ENCODE measurements at places on chromosomes 16 and 17. TPM values are rescaled to one million over a fixed set of nuclear protein-coding genes. Genes with fewer than 3 reads are reported as not detected.

GPR142 gene
- total RNA-seq = not detected

TBC1D3G gene
- 0.41 TPM for total RNA-seq

IGFBP4 gene
- total RNA-seq = 205 TPM

KCNG4 gene
- not detected for total RNA-seq

FOXL1 gene
- 1.8 TPM for total RNA-seq

DNA sequence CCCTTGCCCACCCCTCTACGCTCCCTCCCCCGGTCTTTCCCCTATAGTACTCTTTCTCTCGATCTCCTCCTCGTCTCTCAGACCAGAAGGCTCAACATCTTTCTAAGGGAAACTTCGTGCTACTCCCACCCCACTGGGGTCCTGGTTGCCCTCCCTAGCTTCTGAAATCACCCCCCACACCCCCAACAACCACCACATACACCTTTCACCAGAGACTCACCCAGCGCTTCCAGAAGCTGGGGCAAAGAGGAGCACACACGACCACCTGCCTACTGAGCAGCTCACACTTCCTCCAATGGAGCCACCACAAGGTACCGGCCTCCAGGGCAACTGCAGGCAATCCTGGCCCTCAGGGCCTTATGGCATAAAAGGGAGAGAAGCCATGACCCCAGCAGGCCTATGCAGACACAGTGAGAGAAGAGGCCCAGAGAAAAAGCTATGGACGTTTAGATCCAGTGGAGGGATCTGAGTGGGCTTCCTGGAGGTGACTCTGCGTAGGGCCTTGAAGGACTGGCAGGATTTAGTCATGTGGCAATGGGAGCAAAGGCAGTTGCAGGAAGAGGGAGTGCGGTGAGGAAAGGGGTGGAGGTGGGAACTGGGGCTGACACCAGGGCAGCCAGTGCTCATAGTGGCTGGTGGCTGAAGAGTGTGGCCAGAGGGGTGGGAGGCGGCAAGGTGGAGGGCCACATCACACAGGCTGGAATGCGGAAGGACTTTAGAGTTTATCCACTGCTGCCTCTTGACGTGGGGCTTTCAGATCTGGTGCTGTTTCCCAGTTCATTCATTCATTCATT is 12.1 kb upstream of the TMEM92 start:
- no peak for DNase-seq

GRCh38 chr17:75650874-75651273 is 16.1 kb downstream of the RECQL5 start:
- DNase-seq = no peak

DNA sequence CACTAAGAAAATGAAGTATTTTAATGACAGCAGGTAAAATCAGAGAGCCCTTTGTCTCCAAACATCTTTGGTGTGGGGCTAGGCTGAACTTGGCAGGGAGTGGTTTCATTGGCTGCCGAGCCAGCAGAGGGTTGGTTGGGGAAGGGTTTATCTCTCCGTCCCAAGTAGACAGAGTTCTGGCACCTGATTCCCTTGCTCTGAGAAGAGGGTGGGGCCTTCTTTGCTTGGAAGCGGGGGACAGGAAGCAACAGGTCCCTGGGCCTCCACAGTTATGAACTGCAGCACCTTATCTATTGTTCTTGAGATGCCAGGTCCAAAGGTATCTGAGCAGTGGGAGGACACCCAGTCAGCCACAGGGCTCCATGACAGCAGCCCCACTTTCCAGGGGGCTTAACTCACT is 12.3 kb upstream of the CDH1 start:
- no peak for DNase-seq

DNA sequence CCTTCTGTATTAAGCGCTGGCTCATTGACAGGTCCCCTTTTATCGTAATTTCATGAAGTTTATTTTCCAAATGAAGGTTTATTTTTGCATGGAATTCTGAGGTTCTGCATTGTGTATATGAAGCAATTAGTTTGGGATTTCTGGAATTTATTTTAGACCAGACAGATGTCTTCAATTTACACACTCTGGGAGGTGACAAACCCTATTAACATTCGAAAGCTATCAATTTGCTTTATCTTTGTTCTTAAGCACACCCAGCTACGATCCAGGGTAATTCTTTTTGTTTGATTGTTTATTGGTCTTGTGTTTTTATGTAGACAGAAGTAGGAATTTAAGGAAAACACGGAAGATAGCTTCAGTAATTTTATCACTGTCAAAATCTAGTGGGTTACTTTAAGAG is 264.6 kb downstream of the HS3ST3A1 start:
- DNase-seq = no peak

- DNase-seq = no peak
Observed at GRCh38 chr17:38317081-38317480, 20.1 kb downstream of the MRPL45 start.

GRCh38 chr16:59108374-59108773 is 374.3 kb upstream of the GOT2 start:
- DNase-seq = no peak

GRCh38 chr16:23699100-23699499 is 13.9 kb downstream of the ERN2 start:
- no peak for DNase-seq

GRCh38 chr16:9049241-9049640 is 42.2 kb upstream of the HAPSTR1 start:
- DNase-seq = no peak

DNA sequence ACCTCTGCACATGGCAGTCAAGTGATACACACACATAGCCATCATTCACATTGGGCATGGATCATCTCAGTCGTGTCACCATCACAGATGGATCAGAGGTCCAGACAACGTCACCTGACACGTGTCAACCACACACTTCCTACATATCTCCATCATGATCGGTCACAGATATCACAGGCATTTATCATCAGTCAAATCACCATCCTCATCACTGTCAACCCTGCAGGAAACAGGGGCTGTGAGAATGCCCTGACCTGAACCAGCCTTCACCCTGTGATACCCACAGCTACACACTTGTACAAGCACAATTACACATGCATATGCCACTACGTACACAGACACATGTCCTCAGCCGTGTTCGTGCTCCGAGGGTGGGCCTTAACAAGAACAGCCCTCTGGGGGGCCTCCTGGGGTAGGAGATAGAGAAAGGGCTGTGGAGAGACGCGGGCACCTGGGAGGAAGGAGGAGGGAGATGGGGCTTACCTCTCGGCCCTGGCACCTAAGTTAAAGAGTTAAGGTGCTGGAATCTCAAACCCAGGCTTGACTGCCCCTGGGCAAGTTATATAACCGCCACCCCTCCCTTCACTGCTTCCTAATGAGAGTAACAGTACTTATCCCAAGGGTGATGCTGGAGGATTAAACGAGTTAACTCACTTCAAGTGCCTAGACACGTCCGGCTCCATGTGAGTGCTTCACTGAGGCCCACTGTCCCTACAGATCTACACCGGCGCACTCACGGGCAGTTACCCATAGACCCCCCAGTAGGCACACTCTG is 1.1 kb downstream of the SLC12A4 start:
- DNase-seq = peak; percentile 33

DNA sequence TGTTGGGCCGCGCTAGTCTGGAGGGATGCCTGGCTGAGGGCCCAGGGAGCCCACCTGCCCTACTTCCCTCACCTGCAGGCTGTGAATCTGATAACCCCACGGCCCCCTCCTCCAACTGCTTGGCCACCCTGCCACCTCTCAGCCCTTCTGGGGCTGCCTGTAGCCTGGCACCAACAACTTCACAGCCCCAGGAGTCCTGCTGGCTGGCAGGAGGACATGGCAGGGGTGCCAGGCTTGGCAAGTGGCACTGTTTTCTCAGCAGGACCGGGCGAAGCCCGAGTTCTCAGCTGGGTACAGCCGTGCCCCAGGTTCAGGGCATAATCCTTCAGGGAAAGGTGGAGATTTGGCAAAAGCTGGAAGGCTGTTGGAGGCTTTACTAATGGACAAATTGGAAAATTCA is 129.6 kb downstream of the CMIP start:
- DNase-seq = no peak

DNA sequence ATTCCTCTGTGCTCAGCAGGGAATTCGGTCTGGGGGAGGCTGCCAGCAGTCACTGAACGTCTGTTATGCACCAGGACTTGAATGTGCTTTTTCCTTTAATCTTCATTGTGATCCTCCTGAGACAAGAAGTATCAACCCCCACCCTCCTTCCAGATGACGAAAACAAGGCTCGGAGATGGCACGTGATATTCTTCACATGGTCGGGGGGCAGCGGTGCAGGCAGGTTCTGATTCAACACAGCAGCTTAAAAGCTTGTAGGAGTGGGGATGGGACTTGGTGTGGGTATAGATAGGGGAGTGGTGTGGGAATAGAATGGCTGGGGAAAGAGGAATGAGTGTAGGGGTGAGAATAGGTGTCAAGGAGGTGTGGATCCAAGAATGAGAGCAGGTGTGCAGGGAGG is 6.4 kb downstream of the NECAB2 start:
- DNase-seq = no peak

- DNase-seq = peak; percentile 93
Observed at GRCh38 chr17:35433075-35433894, 985 bp upstream of the SLFN12 start.

- peak; percentile 70 for DNase-seq
Observed at GRCh38 chr16:31214708-31215286, 878 bp downstream of the TRIM72 start.

DNA sequence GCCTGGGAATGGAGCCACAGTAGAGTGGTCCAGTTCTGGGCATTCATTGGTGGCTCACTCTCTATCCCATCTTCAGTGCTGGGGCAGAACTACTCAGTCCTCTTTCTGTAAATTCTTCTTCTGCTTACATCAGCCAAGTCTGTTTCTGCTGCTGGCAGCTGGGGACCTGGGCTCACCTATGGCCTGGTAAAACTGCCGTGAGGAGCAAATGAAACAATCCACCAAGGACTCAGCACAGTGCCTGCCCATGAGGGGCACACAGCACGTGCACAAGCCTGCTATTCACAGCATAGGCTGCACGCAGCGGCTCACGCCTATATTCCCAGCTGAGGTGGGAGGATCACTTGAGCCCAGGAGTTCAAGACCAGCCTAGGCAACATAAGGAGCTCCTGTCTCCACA is 30.9 kb upstream of the SNN start:
- DNase-seq = no peak

DNA sequence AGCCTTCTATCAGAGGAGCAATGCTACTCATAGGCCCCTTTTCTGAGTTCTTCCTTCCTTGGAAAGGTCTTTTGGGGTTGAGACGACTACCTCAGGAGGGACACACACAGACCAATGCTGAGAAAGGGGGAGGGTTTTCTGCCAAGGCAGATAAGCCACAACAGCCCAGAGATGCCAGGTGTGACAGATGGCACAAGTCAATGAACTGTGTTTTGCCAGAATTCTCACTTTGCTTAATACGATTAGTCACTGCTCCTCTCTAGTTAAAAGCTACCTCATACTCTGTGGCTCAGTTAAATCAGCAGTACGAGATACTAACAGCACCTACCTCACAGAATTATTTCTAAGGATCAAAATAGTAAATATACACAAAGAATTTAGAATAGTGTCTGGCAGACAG is 8.0 kb downstream of the BRD7 start:
- no peak for DNase-seq

GRCh38 chr16:86089334-86089900 is 190.5 kb downstream of the IRF8 start:
- DNase-seq = no peak

DNA sequence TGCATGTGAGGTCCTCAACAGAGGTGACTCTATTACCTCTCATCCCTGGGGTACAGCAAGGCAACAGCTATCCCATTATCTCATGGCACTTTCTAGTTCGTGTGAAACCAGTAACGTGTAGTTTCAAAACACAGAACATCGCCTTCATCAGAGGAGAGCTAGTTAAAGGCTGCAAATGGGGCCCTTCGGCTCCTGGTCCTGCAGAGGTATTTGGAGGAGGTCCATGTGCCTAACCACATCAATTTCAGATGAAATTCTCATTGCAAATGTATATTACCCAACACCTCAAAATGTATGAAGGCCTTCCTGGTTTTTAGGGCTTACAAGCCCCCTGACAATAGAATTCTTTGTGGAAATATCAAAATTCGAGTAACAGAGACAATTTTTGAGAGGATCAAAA is 95.7 kb upstream of the PSMD7 start:
- no peak for DNase-seq

- peak; percentile 79 for DNase-seq
Observed at GRCh38 chr17:40312131-40312731, 3.3 kb downstream of the RARA start.

GRCh38 chr16:86342161-86342834 is 168.0 kb upstream of the FOXF1 start:
- DNase-seq = no peak

Measured in tongue (tissue), 3 donors.